ENCODE measurements at places on chromosomes 5 and 9. TPM values are rescaled to one million over a fixed set of nuclear protein-coding genes. Genes with fewer than 3 reads are reported as not detected.

The LAMC3 gene
- total RNA-seq = 0.66 TPM

The DPYSL3 gene
- total RNA-seq = 20.7 TPM

The ST8SIA4 gene
- total RNA-seq = 3.2 TPM

- no peak overlapping the region for H3K27ac ChIP-seq
- H3K36me3 ChIP-seq = no peaks in the 10 kb centered on the region
- H3K4me1 ChIP-seq = peaks cover 10% of the 10 kb centered on the region
- no peak for DNase-seq
- H3K4me3 ChIP-seq = no peak overlapping the region
- peaks cover 41% of the 10 kb centered on the region for H3K27me3 ChIP-seq
Observed at GRCh38 chr5:168989731-168990505, 311.0 kb downstream of the SLIT3 start.

DNA sequence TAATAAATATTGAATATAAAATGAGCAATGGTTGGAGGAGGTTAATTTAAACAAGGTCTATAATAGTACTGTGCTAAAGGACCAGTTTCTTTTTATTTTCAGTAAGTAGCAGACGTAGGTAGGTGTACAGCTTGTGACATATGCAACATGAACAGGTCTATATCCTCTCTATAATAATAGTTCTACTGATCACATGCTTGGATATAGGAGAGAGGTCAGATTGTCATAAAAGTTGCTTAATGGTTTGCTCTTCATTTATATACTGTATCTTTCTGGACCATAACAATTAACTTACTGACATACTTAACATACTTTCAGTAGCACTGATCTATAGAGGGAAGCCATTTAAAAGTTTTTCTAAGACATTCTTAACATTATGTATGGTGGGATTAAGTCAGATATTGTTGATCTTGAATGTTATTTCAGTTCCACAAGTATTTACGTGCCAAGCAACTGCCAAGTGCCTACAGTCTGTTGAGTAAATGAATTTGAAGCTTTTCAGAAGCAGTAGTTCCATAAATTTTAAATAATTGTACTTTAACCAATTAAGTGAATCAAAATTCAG lies 68.0 kb downstream of the DENND4C start:
- H3K27me3 ChIP-seq = no peaks in the 10 kb centered on the region
- no peak overlapping the region for H3K4me3 ChIP-seq
- DNase-seq = no peak
- no peak overlapping the region for H3K27ac ChIP-seq
- H3K4me1 ChIP-seq = peaks cover 16% of the 10 kb centered on the region
- H3K36me3 ChIP-seq = peaks cover 69% of the 10 kb centered on the region

GRCh38 chr5:58752104-58752503 lies 169.2 kb downstream of the RAB3C start:
- H3K4me3 ChIP-seq = no peak overlapping the region
- no peak overlapping the region for H3K27ac ChIP-seq
- H3K4me1 ChIP-seq = no peaks in the 10 kb centered on the region
- H3K27me3 ChIP-seq = no peaks in the 10 kb centered on the region
- DNase-seq = no peak

- H3K27ac ChIP-seq = no peak overlapping the region
- H3K4me3 ChIP-seq = no peak overlapping the region
- H3K36me3 ChIP-seq = no peaks in the 10 kb centered on the region
- DNase-seq = no peak
- no peaks in the 10 kb centered on the region for H3K27me3 ChIP-seq
Observed at GRCh38 chr5:93322974-93323860, 257.8 kb downstream of the NR2F1-AS1 start.

- peak overlapping the region; percentile 95 for H3K27ac ChIP-seq
- DNase-seq = peak; percentile 31
- H3K4me1 ChIP-seq = peaks cover 36% of the 10 kb centered on the region
- H3K27me3 ChIP-seq = no peaks in the 10 kb centered on the region
Observed at GRCh38 chr9:129962889-129963703, 79.9 kb downstream of the FNBP1 start.

GRCh38 chr5:156479849-156480248 lies 152.9 kb downstream of the SGCD start:
- H3K4me1 ChIP-seq = peaks cover 55% of the 10 kb centered on the region
- no peak overlapping the region for H3K27ac ChIP-seq
- no peaks in the 10 kb centered on the region for H3K27me3 ChIP-seq
- no peak for DNase-seq
- H3K4me3 ChIP-seq = no peak overlapping the region

- no peak overlapping the region for H3K27ac ChIP-seq
- no peak overlapping the region for H3K4me3 ChIP-seq
- DNase-seq = no peak
- peaks cover 32% of the 10 kb centered on the region for H3K27me3 ChIP-seq
- H3K36me3 ChIP-seq = no peaks in the 10 kb centered on the region
Observed at GRCh38 chr5:175842506-175842905, 28.9 kb upstream of the CPLX2 start.

GRCh38 chr9:27367921-27368315 lies 71.0 kb upstream of the EQTN start:
- no peaks in the 10 kb centered on the region for H3K27me3 ChIP-seq
- H3K27ac ChIP-seq = no peak overlapping the region
- peaks cover 12% of the 10 kb centered on the region for H3K4me1 ChIP-seq

DNA sequence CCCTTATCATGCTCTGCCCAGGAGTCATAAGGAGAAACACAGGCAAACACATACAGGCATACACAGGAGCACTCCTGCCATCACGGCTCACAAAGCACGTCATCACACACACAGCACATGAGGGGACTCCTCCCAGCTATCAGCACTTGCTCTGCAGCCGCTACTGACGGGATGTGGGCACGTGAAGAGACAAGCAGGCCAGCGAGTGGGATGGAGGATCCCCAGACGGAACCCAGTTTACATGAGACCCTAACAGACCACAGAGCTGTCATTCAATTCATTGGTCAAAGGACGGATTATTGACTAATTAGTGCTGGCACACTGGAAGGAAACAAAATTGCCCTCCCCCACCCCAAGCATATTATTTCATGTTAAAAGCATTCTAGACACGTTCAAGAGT lies 53.6 kb downstream of the SEMA4D start:
- H3K36me3 ChIP-seq = no peaks in the 10 kb centered on the region
- peak; percentile 40 for DNase-seq
- no peaks in the 10 kb centered on the region for H3K27me3 ChIP-seq
- H3K4me1 ChIP-seq = peaks cover 44% of the 10 kb centered on the region
- no peak overlapping the region for H3K4me3 ChIP-seq

DNA sequence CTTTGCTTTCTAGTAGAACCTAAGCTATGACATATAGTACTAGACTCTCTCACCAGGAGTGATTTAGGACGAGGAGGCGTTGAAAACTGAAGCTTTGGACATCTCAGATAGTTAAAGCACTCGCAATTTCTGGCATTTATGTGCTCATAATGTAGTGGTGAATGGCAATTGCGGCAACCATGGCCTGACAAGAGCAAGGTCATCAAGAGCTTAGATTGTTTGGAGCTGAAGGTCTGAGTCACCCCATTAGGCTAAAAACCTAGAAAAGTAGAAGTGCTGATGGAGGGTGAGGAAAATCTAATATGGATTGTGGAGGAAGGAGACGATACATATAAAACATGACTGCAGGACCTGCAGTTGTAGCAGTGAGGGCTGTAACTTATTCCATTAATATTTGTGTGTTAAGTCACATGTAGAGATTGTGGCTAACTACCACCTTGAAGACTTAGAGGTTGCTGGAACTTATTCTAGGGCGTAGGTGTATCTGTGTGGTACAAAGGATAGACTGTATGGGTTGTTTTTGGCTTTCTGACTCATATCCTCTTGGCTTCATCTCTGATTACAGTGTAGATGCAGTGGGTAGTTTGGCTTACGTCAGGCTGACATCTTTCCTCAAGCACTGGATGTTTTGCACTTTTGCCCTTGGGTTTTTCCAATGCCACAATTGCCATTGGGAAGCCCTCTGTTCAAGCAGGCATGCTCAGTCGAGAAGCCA lies 138.9 kb upstream of the CDKN2B start:
- DNase-seq = no peak
- H3K27me3 ChIP-seq = no peaks in the 10 kb centered on the region
- H3K27ac ChIP-seq = no peak overlapping the region
- no peak overlapping the region for H3K4me3 ChIP-seq
- peaks cover 8% of the 10 kb centered on the region for H3K4me1 ChIP-seq

- no peak overlapping the region for H3K4me3 ChIP-seq
- no peaks in the 10 kb centered on the region for H3K36me3 ChIP-seq
- H3K4me1 ChIP-seq = peaks cover 31% of the 10 kb centered on the region
- H3K27ac ChIP-seq = peak overlapping the region; percentile 36
- H3K27me3 ChIP-seq = no peaks in the 10 kb centered on the region
- DNase-seq = no peak
Observed at GRCh38 chr5:134022333-134022732, 17.6 kb upstream of the VDAC1 start.

- peaks cover 82% of the 10 kb centered on the region for H3K36me3 ChIP-seq
- H3K27ac ChIP-seq = no peak overlapping the region
- H3K27me3 ChIP-seq = no peaks in the 10 kb centered on the region
Observed at GRCh38 chr5:40828690-40829661, 6.0 kb downstream of the RPL37 start.

GRCh38 chr9:69443178-69443577 lies 118.2 kb downstream of the ENTREP1 start:
- no peak overlapping the region for H3K27ac ChIP-seq
- H3K36me3 ChIP-seq = peaks cover 12% of the 10 kb centered on the region
- H3K4me1 ChIP-seq = peaks cover 11% of the 10 kb centered on the region
- no peak overlapping the region for H3K4me3 ChIP-seq
